ENCODE measurements at places on chromosomes 2 and 18.

DNA sequence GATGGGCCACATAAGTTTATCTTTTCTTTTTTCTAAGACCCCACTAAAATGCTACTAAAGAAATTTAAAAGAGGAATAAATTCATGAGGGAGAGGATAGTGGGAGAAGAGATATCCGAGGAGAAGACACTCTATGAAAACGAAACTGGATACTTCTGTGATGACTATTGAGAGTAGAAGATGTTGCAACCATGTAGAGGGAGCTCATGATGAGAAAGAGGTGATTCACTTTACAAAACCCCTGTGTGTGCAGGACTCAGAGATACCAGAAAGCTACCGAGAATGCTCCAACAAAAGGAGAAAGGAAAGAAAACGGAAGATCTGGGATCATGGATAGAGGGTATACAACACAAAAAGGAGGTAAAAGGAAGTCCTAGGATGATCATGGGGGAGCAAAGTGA, 34.9 kb downstream of the SLC38A11 start:
- DNase-seq, result peak; percentile 94

DNA sequence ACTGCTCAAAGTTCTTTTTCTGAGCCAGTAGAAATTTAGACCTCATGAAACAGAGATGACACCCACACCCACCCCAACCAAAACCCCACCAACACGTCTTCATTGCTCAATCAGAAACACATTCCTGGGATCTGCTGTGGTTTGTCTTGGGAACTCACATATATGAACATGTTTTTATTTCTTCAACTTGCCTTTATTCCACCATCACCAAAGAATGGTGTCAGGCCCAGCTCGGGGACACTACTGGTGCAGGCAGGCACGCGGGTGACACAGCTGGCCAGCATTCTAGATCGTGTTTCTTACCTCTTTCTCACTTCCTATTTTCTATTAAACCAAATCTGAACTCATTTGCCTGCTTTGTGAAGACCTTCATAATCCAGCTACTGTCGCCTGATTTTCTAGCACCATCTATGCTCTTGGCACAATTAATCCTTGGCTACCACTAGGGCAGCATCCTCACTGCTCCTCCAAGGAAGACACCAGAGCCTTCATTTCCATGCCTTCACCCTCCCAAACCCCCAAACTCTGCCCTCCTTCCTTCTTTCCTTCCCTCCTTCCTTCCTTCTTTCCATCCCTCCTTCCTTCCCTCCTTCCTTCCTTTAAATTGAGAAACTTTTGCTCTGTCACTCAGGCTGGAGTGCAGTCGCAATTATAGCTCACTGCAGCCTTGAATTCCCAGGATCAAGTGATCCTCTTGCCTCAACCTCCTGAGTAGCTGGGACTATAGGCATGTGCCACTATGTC, 157.1 kb downstream of the BCL2 start:
- DNase-seq, result peak; percentile 80

- DNase-seq, result no peak
Observed at GRCh38 chr18:26487437-26487836, 60.9 kb downstream of the KCTD1 start.

DNA sequence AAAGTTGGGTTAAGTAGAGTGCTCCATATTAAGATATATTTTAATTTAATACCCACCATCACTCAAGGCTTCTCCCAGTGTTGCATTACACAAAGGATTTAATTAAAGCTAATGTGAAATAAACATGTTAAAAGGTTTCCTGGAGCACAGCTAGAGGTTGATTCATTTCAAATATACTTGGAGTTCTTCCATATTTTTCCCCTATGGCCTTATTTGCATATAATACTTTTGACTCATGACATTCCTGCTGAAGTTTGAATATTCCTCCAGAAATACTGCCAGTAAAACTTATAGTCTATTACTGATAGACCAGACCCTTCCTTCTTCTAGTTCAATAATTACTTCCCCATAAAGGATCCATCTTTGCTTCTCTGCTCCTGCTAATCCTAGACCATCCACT, 227.5 kb downstream of the GULP1 start:
- DNase-seq, result peak; percentile 82

Measured in fibroblast of skin of right biceps (primary cell).